ENCODE measurements at places on chromosomes 11 and 22.

DNA sequence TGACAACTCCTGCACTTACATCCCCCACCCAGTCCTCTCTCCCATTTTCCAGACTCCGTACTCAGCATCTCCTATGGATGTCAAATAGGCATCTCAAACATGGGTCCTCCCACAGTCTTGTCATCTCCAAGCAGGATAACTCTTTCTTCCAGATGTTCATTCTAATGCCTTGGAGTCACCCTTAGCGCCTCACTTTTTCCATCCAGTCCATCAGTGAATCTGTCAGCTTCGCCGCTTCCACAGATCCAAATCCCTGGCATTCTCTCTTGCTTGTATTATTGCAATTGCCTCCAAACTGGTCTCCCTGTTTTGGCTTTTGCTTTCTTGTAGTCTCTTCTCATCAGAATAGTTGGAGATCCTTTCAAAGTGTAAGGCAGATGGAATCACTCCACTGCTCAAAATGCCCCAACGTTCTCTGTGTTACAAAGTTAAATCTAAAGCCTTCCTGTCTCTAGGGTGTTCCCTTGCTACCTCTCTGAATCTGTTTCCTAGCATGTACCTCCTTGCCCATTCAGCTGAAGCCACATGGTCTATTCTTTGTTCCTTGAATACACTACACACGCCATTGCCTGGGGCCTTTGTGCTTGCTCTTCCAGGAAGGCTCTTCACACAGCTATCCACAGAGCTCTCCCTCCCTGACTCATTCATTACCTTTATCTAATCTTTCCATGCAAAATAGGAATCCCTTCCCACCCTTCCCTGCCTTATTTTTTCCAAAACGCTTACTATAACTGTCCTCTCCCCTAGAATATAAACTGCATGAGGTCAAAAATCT is 64.8 kb downstream of the UBASH3B start:
- no peak for DNase-seq

- DNase-seq, result no peak
These were observed 533.1 kb downstream of the ETS1 start for GRCh38 chr11:128053981-128054931.

GRCh38 chr11:97544431-97544830 is 1154.6 kb downstream of the JRKL start:
- no peak for DNase-seq

DNA sequence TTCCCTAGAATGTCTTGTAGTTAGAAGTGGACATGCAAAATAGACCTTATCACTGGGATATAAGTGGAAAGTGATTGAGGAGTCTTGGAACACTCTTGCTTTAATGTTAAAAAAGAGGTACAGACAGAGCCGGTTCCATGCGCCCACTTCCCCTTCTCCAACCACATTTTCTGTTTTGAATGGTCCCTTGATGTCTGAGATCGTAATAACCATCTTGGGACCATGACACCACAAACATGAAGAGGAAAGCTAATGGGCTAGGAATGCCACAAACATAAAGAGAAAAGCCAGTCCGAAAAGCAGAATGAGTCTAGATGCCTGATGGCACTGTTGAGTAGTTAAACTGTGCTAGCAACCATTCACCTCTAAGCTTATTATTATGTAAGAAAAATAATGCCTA is 54.8 kb upstream of the SPON1 start:
- DNase-seq, result no peak

DNA sequence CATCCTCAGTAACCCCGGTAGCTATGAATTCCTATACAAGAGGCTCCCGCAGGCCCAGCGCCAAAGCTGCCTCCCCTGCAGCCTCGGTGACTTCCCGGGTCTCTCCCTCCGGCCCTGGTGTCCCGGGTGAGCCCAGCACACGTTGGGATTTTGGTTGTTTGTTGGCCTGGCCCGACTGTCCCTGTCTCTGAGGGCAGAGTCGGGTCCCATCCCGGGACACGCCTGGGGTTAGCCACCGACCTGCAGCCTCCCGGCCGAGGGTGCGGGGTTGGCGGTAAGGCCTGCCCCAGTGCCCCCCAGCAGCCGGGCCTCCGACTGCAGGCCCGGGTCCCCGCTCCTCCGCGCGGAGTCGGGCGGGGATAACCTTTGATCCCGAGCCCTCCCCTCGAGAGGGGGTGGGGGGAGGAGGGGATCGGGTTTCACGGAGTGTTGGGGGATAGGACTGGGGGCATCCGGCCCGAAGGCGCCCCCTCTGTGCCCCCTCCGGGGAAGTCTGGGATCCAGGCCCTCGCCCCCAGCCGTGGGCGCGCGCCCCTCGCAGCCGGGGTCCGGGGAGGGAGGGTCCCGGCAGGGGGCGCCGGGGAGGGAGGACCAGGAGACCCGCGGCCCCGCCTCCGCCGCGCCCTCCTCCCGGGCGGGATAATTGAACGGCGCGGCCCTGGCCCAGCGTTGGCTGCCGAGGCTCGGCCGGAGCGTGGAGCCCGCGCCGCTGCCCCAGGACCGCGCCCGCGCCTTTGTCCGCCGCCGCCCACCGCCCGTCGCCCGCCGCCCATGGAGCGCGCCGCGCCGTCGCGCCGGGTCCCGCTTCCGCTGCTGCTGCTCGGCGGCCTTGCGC is at the start of gene FBLN1:
FBLN1 (plus strand) TSS at position 669 of the 835 bp plus-strand sequence; CDS start at position 772, 103 bp downstream.
- no peak for DNase-seq

DNA sequence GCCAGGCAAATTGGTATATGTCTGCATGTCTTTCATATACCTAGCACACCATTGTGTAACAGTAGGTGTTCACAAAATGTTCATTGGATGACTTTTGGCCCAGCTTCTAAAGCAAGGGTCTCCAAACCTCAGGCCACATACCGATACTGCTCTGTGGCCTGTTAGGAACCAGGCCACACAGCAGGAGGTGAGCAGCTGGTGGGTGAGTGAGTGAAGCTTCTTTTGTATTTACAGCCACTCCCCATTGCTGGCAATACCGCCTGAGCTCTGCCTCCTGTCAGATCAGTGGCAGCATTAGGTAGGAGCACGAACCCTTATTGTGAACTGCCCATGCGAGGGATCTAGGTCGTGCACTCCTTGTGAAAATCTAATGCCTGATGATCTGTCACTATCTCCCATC is 836.6 kb downstream of the NTM start:
- no peak for DNase-seq

GRCh38 chr11:118768690-118769089 is 22.3 kb downstream of the DDX6 start:
- no peak for DNase-seq

GRCh38 chr11:5621580-5621979 is 3.2 kb upstream of the TRIM34 start:
- no peak for DNase-seq

- no peak for DNase-seq
These were observed 2.4 kb upstream of the MB start for GRCh38 chr22:35619336-35620094.

GRCh38 chr11:86486261-86487030 is 111.8 kb downstream of the CCDC81 start:
- DNase-seq, result no peak

DNA sequence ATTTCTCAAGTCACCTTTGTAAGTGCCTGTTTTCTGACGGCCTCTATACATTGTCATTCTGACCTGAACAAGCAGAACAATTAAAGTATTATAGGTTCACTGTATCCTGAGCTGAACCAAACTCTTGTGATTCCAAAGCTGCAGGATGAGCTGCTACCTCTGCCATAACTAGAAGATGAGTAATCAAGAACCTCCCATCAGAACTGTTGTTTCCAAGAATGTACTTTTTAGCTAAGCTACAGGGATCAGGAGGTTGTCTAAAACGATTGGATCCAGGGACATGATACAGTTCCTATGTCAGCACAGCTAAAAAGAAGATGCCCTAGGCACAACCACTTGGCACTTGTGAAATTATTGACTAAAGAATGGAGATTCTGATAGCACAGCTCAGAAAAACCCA is 288.4 kb upstream of the CCDC90B start:
- DNase-seq, result no peak

DNA sequence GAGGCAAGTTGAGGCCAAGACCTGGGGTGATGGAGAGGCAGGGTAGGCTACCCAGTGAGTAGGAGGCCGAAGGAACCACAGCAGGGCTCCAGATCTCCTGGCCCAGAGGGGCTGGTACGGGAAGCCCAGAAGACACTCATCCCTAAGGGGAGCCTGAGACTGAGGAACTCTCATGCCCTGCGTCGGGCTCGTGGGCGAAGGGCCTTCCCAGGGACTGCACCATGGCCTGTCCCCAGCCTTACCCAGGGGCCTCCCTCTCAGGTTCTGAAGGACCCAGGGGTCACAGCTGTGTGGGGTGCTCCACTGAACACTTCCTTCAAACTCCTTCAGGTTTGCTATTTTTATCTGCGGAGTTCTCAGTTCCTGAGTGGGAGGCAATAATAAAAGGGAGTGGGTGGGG is 15.8 kb upstream of the SYT12 start:
- DNase-seq, result no peak

- DNase-seq, result no peak
These were observed 2.2 kb downstream of the PAK1 start for GRCh38 chr11:77471558-77472193.

DNA sequence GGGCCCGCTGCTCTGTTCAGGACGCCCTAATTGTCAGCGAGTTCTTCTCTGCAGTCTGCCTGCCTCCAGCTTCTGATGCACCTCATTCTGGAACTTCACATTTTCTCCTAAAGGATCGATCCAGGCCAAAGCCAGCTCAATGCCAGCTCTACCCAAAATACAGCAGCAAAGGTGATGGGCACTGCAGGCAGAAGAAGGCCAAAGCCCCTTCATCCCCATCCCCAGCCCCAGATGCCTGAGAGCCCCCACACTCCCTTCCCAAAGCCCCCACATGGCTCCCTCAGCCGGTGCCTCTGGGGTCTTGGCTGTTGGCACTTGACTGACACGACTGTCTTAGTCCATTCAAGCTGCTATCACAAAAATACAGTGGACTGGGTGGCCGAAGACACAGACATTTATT is 410.3 kb downstream of the BRD1 start:
- DNase-seq, result no peak

DNA sequence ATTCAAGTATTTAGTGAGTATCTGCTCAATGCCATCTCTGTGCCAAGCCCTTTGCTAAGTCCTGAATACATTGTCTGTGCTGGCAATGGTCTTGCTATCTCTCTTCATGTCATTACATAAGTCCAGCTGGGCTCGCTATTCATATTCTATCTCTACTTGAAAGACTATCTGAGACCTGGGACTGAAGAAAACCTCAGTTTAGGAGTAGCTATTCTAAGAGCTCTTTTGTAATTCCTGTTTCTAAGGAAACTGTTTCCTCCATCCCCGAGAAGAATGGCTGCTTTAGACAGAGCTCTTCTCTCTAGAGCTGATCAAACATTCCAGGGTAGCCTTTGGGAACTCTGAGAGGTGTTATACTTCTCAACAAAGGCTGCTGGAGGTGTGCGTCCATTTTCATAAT is 33.0 kb downstream of the SLC17A6 start:
- no peak for DNase-seq

GRCh38 chr11:61509043-61510029 is 787 bp downstream of the LRRC10B start:
- peak; percentile 70 for DNase-seq

GRCh38 chr22:17751596-17751995 is 22.7 kb downstream of the BID start:
- DNase-seq, result no peak

DNA sequence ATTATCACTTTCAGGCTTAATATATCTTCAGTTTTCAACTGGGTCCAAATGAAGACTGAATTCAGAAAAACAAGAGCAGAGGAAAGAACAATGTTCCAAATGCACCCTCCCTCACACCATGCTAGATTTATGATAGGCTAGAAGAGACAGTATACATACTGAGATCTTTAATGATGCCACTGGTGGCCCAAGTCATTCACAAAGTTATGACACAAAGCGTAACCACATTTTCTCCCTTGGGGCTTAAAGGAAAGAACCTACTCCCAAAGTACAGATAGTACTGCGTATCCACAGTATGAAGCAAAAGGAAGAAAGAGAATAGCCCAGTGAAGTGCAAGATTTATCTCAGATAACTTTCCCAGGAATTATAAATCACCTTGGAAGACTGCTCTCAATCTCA is 10.9 kb upstream of the SOX6 start:
- DNase-seq, result no peak

DNA sequence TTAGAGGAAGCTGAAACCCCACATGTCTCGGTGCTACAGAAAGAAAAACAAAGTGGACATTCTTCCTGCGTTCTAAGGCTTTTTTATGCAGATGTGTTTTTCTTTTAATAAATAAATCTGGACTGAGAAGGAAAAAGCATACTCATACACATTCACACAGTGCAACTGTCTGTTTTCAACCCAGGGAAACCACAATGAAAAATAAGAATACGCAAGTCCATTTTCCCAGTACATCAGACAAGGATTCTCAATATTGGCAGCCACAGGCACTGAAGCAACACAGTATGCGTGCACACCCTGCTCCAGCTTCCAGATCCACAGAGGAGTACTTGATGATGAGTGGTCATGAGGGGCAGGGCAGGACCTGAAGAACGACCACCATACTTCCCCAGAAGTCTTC is 86.9 kb downstream of the ETS1 start:
- no peak for DNase-seq

- no peak for DNase-seq
These were observed 295.4 kb downstream of the CADM1 start for GRCh38 chr11:115208808-115209259.

DNA sequence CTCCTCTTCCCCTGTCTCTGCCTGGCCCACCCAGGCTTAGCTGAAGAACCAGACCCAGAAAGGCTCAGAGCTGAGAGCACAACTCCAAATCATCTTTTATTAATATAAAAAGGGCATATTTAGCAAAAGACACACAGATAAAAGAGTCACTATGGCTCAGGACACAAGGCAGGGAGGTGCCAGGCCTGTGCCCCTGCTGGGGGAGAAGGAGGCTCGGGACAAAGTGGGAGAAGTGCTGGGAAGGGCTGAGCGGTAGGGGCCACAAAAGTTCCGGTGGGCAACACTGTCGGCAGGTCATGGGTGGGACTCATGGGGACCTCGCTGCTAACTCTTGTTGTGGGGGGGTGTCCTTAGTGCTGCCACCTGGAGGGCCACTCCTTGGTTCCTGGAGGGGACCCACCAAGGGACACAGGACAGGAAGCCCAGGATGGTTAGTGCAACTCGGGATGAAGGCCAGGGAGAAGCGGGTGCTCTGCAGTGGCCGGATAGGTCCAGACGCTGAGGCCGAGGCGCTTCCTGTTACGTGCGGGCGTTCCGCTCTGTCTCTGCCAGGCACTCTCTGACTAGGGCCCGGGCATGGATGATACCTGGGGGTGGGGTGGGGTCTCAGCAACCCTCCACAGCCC is 1.4 kb upstream of the PITPNM1 start:
- DNase-seq, result no peak

- no peak for DNase-seq
These were observed 21.2 kb downstream of the MUC5AC start for GRCh38 chr11:1178906-1179305.

DNA sequence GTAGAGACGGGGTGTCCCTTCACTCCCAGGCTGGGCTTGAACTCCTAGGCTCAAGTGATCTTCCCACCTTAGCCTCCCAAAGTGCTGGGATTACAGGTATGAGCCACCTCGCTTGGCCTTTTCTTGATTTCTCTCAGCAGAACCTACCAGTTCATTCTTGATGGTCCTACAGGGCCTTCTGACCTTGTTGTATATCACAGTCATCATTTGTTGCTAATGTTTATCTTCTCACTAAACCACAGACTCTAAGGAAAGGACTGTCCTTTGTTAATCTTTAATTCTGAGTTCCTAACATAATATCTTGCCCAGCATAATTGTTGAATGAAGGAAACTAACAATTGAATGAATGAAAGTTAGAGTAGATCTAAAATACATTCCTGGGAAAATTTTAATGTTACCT is 22.0 kb upstream of the ZC3H12C start:
- DNase-seq, result no peak
